ENCODE measurements at places on chromosomes 6 and 20.

GRCh38 chr6:20229881-20230280 is 17.6 kb upstream of the MBOAT1 start:
- DNase-seq: no peak
- no peak overlapping the region for H3K27ac ChIP-seq
- no peak overlapping the region for H3K4me3 ChIP-seq
- H3K36me3 ChIP-seq: no peaks in the 10 kb centered on the region
- no peaks in the 10 kb centered on the region for H3K27me3 ChIP-seq
- H3K4me1 ChIP-seq: no peaks in the 10 kb centered on the region

DNA sequence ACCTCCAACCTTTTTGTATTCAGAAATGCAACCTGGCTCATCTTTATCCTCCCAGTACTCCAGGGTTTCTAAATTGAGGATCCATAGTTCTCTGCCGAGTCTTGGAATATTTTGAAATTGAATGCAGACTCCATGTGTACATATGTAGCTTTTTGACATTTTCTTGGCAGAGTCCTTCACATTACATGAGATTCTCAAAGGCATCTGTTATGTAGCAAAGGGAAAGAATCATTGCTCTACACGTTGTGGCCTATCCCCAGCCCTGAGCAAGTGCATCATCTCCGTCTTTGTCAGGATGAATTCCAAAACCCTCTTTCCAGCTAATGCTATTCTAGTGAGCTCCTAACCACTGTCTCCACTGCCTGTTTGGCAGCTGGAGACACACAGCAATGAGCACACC is 742.9 kb downstream of the DHX35 start:
- no peak overlapping the region for H3K27ac ChIP-seq
- no peaks in the 10 kb centered on the region for H3K27me3 ChIP-seq
- no peaks in the 10 kb centered on the region for H3K4me1 ChIP-seq
- H3K36me3 ChIP-seq: no peaks in the 10 kb centered on the region
- DNase-seq: no peak

DNA sequence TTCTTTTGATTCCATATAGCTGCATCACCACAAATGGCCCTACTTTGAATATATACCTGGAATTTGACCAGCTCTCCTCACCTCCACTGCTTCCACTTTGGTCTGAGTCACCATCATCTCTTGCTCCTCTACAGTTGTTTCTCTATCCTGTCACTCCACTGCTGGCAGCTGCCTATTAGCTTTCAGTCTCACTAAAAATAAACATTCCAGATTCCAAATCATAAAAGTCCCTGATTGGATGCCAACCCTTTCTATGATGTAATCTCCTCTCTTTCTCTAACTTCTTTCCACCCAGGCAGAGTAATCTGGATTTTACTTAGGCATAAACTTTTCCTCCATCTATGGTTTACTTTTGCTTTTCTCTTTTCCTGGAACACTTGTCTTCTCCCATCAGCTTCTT is 49.1 kb downstream of the RFPL4B start:
- no peaks in the 10 kb centered on the region for H3K36me3 ChIP-seq
- H3K4me1 ChIP-seq: no peaks in the 10 kb centered on the region
- no peak overlapping the region for H3K4me3 ChIP-seq
- no peak for DNase-seq
- no peak overlapping the region for H3K27ac ChIP-seq

DNA sequence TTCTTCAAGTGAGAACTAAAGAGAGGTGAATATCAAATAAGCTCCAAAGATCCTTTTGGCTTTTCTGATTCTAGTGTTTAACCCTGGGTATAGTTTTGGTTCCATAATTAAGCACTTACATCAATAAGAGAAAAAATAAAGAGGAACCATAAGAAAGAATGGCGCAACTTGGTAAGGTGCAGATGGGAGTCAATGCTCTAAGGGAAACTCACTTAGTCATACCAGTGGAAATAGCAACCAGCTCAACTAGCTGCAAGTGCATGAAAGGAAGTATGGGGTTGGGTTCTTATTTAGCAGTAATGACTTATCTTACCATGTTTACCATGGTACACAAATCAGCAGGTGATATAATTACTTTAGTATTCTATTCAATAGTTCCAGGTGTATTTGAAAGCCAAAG is 296.5 kb upstream of the RUNX2 start:
- no peak for DNase-seq
- H3K4me3 ChIP-seq: no peak overlapping the region
- peaks cover 2% of the 10 kb centered on the region for H3K4me1 ChIP-seq
- H3K27ac ChIP-seq: no peak overlapping the region
- H3K36me3 ChIP-seq: peaks cover 12% of the 10 kb centered on the region

DNA sequence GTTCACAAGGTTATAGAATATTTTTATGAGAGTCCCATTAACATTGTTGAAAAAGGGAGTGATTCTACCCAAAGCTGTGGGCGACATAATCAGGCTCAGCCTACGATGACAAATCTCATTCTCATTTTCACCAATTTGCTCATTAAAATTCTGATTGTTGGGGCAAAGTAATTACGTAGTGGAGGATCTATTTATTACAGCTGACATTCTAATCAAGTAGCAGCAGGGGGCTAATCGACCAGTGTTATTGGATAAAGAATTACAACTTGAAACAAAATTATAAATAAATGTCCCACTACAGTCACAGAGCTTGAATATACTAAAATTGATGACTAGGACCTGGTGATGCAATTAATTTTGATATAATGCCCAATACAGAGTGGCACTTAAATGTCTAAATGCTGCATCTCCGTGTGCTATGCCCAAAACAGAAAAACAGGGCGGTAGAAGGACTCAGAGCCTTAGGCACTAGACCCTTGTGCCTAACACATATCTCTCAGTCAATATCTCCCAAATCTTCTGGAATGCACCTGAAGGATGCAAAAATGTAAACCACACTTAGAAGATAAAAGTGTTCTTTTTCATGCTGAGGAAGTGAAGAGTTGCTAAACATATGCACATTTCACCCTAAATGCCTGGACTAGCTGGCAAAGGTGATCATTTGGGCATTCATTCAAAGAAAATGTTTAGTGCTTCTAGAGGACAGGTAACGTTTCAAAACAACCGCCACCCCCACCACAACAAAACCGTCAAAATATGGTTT is 88.3 kb downstream of the CD24 start:
- H3K4me3 ChIP-seq: no peak overlapping the region
- H3K36me3 ChIP-seq: no peaks in the 10 kb centered on the region
- H3K27ac ChIP-seq: no peak overlapping the region
- H3K4me1 ChIP-seq: no peaks in the 10 kb centered on the region
- H3K27me3 ChIP-seq: peaks cover 13% of the 10 kb centered on the region
